ENCODE measurements at places on chromosomes 13 and 19.
A peak's percentile ranks its signal among the peaks of the same experiment; 100 is the strongest.

DNA sequence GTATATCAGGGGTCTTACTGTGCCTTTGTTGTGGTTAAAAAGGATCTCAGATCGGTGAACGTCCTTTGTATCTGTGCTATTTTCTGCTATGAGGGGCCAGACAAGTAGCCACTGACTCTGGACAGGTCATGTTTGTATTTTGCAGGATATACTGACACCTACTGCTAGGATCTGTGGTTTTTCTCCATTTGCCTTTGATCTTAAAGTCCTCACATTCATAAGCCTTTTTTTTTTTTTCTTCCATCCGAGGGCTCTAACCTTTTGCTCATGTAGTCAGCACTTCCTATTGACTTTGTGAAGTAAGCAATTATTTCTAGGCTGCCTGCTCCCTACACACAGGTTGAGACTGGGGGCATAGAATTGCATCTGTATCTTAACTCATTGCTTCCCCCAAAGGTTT is 106.2 kb downstream of the SLITRK5 start:
- no peak for DNase-seq

DNA sequence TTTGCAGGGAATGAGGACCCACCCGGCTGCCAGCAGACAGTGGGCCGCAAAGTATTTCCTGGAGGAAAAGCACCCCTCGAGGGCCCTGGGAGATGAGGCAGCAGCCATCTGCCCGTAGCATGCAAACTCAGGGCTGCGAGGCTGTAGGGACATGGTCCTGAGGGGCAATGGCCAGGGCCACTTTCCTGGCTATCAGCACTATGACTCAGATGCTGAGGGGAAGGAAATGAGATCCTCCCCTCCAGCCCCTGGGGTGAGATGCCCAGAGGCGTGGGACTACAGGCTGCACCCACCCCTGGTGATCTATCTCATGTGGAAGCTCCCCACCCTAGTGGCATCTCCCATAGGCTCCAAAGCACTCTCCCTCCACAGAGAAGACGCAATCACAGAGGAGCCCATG is 80.1 kb downstream of the SLC7A1 start:
- DNase-seq, result no peak

- DNase-seq, result no peak
Measured at GRCh38 chr19:16125737-16126495, 14.2 kb downstream of the RAB8A start.

DNA sequence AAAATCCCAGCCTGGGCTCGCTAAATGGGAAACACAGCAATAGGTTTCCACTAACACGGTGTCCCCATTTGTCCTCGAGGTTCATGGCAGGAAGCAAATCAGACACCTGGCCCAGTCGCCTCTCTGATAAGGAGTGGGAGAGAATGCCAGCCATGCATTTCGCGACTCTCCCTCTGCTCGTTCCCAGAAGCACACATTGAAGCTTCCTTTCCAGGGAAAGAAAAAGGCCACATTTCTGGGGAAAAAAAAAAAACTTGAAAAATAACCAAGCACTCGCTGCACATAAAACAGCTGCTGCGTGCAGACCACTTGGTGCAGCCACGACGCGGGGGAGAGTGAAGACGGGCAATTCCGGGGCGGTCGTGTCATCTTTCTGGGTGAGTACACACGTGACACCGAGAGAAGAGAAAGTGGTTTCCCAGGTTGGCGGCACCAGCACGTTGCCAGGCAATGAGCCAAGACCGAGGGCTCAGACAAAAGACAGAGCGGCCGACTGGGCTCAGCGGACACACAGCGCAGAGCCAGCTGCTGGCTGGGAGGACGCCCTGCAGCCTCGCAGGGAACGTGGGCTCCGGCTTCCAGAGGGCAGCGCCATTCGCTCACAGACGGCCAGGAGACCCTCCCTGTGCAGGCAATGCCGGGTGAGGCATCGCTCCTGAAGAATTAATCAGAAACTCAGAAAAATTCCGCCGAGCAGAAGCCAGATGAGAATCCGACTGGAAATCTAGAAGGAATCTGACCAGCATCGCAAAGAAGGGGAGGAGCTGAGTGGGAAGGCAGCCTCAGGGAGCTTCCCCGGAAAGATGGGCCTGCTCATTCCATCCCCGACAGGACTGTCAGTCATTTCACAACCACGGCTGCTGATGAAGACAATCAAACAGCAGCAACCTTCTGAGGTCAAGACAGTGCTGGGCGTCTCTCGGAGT is 83.2 kb upstream of the IRS2 start:
- peak; percentile 31 for DNase-seq

GRCh38 chr19:40686882-40687524 is 3.4 kb downstream of the NUMBL start:
- no peak for DNase-seq

DNA sequence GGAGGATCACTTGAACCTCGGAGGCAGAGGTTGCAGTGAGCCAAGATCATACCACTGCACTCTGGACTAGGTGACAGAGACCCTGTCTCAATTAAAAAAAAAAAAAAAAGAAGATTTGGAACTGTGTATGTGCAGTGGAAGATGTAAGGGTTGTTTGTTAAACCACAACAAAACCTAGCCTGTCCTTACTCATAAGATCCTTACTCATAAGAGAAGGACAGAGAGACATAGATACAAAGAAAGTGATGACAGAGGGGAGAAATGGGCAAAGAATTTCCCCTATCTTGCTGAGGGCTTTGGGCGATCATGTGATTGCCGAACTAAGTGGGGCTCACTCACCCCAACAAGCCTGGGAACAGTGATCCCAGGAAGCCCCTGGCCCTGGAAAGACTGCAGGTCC is 7.9 kb downstream of the ITPKC start:
- no peak for DNase-seq
